ENCODE measurements at places on chromosomes 5 and 9.

DNA sequence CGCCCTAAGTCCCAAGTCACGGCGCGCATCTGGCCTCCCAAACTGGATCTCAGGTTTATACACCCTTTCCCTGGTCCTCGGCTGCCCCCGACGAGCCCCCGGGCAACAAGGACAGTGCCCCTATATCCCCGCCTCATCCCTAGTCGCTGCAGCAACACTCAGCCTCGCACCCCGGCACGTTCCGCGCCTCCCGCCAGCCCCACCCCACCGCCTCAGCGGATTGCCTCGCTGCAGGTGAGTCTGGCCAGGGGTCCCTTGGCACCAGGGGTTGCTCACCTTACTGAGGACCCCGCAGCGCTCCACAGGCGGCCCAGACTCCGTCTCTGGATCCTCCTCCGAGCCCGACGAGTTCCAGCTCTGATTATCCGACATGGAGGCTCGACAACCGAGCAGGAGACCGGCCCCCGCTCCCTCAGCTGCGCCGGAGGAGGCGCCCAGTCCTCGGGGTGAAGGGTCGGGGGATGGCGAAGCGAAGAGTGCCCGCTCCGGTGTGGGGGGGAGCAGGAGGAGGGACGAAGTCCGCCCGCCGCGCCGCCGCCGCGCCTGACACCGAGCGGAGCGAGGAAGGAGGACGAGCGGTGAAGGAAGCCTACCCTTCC is 494 bp downstream of the CERT1 start:
- DNase-seq = no peak

- peak; percentile 17 for DNase-seq
Observed at GRCh38 chr5:56951126-56951945, 587 bp downstream of the MIER3 start.

- DNase-seq = no peak
Observed at GRCh38 chr5:142315096-142315900, 9.5 kb downstream of the SPRY4 start.

GRCh38 chr5:73674669-73675004 is 48.6 kb downstream of the ARHGEF28 start:
- no peak for DNase-seq

DNA sequence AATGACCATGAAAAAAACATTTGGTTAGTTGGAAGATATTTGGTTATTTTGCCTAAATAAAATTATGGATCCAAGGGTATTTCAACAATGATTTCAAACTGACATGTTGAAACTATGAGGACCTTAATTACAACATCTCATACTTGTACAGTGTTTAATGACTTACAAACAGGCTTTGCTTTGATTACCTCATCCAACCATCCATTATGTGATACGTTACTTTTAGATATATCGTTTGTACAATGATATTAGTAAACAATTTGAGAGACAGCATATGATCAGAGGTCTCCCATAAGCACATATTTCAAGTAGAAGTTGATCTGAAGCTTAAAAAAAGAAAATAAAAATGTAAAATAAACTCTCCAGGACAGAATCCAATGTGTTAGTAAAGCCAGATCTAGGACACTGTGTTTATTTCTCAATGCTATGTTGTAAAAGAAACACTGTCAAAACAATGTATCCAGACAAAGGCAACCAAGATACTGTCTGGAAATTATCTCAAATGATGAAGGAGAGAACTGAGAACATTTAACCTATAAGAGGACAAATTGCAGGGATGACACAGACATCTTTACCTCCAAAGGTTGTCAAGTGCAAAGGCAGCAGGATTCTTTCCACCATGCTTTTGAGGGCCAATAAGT is 116.0 kb upstream of the TARS1 start:
- no peak for DNase-seq

- DNase-seq = no peak
Observed at GRCh38 chr5:125503946-125504345, 757.5 kb upstream of the ZNF608 start.

- no peak for DNase-seq
Observed at GRCh38 chr5:56698463-56699381, 116.6 kb upstream of the MAP3K1 start.

GRCh38 chr9:34070606-34071324 is 22.1 kb upstream of the UBAP2 start:
- no peak for DNase-seq

- DNase-seq = no peak
Observed at GRCh38 chr5:106959387-106959786, 711.4 kb downstream of the EFNA5 start.

- DNase-seq = no peak
Observed at GRCh38 chr9:119722384-119722783, 353.1 kb upstream of the BRINP1 start.

DNA sequence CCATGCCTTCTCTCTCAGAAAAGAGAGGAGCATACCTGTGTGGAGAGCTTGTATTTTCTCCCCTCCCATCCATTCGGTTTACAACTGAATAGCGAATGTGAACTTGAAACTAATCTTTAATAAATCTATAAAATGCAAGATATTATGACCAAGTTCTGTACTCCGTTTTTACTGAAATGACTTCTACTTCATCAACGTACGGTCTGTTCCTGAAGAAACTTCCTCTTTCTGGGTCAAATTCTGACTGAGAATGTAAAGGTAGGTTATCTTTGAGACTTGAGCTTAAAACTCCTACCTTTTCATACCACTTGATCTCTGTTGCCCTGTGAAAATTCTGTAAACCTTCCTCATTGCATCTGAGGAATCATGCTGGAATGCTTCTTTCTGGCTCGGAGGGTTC is 4.2 kb upstream of the CTNNAL1 start:
- DNase-seq = no peak

DNA sequence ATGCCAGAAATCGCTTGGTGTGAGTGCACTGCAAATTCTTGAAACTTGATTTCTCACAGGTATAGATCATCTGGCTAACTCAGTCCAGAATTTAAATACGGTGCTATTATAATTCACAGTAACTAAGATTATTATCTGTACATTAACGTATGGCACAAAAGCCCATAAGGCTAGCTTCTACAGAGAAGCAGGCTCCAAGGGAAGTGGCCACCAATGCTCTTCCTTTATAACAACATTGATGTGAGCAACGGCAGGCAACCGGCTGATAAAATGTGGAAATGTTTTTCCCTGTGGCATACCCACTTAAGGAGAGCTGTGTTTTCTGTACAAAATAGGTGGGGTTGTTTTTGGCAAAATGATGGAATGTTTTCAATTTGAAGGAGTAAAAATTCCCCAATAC is 35.7 kb downstream of the SEMA4D start:
- no peak for DNase-seq

DNA sequence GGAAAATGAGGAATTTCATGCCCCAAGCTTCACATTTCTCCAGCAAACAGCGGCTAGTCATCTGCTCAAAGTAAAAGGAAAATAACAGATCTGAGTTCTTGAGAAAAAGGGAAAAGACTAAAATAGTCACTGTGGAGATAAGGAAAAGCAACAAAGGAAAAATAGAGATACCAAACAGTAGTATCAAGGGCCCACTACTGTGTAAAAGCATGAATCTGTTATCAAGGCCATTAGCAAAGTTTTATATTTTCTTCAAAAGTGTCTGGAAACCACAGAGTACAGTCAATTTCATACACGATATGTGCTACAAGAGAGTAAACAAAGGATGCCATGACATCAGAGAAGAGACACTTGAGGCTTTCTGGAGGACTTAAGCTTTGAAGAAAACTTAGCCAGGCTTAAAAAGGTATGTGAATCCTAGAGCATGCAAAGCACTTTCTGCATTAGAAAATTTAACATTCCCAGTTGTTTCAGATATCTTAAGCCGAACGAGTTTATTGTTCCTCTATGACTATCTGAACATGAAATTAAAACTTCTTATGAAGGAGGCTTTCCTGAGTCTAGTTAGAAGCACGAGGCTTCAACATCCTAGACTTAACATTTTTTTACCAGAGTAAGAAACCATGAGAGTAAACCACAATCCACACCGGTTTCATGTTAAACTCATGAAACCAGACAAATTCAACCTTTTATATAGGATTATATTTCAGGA is 1.2 kb downstream of the TTC33 start:
- no peak for DNase-seq

- no peak for DNase-seq
Observed at GRCh38 chr9:16675131-16675530, 195.3 kb downstream of the BNC2 start.
